Glomerular endothelial cell (primary cell): ENCODE measurements at places on chromosomes 12 and 14. TPM values are rescaled to one million over a fixed set of nuclear protein-coding genes. Genes with fewer than 3 reads are reported as not detected.

FSCB gene
- total RNA-seq = not detected in 2 replicates

SLC6A12 gene
- 0.70 and 0.92 TPM in 2 replicates for total RNA-seq

C1S gene
- total RNA-seq = 0.64 and 0.68 TPM in 2 replicates

CAPZA3 gene
- not detected in 2 replicates for total RNA-seq

SMIM41 gene
- not detected in 2 replicates for total RNA-seq
